ENCODE measurements at places on chromosomes 5 and 9.

- no peak for DNase-seq
Observed at GRCh38 chr5:160843240-160843639, 8.8 kb downstream of the ATP10B start.

DNA sequence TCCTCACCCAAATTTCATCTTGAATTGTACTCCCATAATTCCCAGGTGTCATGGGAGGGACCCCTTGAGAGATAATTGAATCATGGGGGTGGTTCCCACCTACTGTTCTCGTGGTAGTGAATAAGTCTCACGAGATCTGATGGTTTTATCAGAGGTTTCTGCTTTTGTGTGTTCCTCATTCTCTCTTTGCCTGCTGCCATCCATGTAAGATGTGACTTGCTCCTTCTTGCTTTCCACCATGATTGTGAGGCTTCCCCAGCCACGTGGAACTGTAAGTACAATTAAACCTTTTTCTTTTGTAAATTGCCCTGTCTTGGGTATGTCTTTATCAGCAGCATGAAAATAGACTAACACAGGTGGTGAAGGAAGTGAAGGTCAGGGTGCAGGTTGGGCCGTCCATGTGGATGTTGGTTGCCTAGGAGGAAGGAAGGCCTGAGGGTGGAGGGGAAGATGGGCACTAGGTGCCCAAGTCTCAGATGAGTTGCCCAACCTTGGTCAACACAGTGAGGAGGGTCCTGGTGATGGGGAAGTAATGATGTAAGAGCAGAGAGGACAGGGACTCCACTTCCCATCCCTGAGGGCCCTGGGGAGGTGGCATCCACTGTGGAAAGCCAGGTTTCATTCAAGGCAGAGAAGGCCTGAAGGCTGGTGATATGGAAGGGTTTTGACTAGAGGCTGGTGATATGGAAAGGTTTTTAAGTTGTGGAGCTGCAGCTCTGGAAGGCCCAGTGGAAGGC lies 92.6 kb downstream of the HSPA4 start:
- no peak for DNase-seq

- DNase-seq: peak; percentile 57
Observed at GRCh38 chr9:133103183-133103986, 17.7 kb downstream of the RALGDS start.

- no peak for DNase-seq
Observed at GRCh38 chr5:150406103-150406722, 6.5 kb downstream of the CD74 start.

DNA sequence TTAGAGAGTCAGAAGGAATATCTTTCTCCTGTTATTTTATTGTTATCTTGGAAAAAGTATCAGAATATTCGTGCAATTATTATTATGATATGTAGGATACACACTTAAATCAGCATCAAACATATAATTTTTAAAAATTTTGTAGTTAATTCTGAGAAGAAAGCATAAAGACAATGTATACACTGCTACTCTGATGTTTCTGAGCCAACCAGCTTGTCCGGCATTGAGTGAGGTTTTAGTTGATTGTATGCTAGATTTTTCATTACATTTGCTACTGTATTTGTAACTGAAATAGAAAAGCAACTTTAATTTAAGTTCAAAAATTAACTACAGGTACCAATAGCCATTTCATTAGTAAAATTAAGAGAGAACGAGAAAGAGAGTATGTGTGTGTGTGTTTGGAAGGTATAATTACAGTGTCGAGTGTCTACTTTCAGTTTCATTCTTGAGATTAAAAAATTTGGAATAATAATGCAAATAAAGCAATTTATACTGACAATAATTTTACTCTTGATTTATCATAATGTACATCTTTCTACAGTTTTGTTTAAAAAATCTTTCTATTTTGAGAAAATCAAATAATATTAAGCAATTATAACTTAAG lies 160.4 kb upstream of the CDH12 start:
- no peak for DNase-seq

GRCh38 chr9:90956026-90956810 lies 154.6 kb downstream of the SYK start:
- DNase-seq: no peak

GRCh38 chr5:67366276-67366675 lies 169.7 kb upstream of the CD180 start:
- DNase-seq: no peak

DNA sequence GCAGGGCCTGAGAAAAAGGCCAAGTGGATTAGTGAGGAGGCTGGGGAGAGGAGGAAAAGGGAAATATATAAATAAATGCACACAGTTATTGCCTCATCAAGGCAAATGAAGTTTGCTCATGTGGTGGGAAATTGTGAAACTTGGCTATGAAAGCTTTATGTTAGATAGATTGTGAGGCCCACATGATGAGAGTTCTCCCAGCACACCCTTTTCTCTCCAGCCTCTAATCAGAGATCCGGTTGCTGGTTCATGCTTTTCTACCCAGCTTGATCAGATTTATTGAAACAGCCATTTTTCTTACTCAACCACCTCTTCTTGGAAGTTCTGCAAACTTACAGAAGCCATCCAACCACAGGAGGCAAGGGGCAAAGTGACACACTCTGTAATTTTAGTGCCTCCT lies 125.8 kb upstream of the KLF4 start:
- no peak for DNase-seq

GRCh38 chr9:72984991-72985390 lies 32.1 kb upstream of the ALDH1A1 start:
- DNase-seq: no peak

DNA sequence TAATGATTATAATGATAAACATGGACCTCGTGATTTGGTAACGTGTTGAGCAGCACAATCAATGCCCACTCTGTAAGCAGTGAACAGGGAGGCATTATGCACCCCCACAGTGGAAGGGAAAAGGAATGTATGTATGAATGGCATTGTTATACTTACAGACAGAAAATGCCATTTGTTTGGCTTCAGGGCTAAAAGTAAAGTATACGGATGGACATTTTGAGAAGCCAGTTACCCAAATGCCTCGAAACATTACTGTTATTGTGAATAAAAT lies 260.2 kb upstream of the PPP1R2B start:
- DNase-seq: no peak

- DNase-seq: no peak
Observed at GRCh38 chr5:54243483-54244080, 66.8 kb downstream of the ARL15 start.

GRCh38 chr9:94014920-94015319 lies 59.8 kb upstream of the BARX1 start:
- DNase-seq: no peak

GRCh38 chr9:35604578-35605350 lies at the start of gene TESK1:
TESK1 (plus strand) TSS chr9:35605262; CDS start chr9:35605620, 358 bp downstream.
- DNase-seq: peak; percentile 88

- no peak for DNase-seq
Observed at GRCh38 chr9:117555964-117556629, 141.2 kb upstream of the ASTN2 start.

GRCh38 chr9:72586388-72587130 lies 65.2 kb downstream of the TMC1 start:
- DNase-seq: peak; percentile 59

DNA sequence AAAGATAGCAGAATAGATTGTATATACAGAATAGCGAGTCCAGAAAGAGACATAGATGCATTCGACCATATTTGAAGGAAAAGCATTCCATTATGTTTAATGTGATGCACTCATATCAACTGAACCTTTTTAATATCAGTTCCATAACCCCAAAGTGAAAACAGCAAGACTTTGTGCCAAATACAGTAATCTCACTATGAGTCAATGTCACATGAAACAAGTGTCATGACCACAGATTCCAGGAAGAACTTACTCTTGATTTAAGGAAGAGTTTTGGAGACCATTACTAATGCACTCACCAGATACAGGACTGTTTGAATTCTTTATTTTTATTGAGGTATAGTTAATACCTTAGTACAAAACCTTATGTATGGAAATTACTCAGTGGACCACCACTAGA lies 220.5 kb downstream of the SH3GL2 start:
- no peak for DNase-seq

DNA sequence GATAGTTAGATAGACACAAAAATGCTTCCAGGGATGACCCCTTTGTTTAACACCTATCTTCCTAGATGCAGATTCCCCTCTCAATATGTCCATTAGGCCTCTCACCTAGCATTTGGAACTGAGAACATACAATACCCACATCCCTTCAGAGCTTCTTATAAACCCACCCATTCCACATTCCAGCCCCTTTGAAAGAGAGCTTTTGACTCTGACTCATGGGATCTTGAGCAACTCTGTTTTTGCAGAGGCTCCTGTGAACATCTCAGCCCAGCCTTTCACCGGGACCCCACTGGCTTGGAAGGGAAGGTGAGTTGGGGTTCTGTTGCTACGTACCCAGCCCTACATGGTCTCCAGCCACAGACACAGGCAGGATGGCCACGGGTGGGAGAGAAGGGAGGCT lies 195.5 kb downstream of the FRMD3 start:
- DNase-seq: no peak

- no peak for DNase-seq
Observed at GRCh38 chr5:170277867-170278281, 19.7 kb downstream of the LCP2 start.

- DNase-seq: no peak
Observed at GRCh38 chr5:33474931-33475499, 34.2 kb downstream of the TARS1 start.

DNA sequence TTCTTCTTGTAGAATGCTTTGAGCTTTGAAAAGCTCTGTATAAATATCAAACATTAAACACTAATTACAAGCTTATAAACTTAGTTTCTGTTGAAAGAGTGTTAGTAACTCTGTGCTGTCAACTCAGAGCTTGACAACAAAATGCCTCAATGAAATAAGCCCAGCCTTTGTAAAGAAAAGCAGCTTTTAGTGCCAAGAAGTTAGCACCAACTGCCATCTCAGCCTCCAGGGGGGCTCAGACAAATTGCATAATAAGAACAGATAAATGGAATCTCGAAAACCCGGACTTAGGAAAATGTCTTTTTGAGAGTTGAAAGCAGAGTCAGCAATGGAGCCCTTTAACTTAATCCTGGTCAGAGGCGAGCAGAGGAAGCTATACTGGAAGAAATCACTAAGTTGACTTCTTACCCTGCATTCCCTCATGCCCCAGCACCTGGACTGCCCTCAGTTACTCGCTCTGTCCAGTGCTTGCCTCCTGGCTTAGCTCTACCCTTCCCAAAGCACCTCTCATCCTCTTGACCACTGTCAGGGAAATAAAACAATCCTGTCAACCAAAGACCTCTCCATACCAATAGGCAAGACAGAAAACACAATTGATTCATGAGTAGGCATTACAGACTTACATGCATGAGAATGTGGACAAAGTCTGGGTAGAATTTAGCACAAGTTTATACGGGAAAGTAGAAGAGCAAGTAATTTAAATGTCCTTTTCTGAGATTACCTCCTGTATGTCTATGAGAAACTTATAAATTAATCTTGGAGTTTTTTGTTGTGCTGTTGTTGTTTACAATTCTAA lies 352.7 kb downstream of the ZNF608 start:
- DNase-seq: no peak

DNA sequence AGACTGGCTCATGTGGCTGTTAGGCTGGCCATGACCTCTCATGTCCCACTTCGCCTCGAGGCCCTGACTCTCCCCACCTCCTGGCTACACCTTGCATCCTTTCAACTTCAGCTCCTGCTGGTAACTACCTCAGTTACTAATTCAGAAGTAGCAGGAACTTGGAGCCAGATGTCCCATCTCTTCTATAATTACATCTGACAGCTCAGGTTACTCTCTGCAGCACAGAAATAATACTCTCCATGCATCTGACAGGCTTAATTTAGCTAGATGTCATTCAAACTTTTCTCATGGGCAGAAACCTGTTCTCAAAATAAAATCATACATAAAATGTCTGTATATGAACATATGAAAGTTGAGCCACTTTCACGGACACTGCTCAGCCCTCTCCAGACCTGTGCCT lies 92.2 kb upstream of the IL33 start:
- no peak for DNase-seq

DNA sequence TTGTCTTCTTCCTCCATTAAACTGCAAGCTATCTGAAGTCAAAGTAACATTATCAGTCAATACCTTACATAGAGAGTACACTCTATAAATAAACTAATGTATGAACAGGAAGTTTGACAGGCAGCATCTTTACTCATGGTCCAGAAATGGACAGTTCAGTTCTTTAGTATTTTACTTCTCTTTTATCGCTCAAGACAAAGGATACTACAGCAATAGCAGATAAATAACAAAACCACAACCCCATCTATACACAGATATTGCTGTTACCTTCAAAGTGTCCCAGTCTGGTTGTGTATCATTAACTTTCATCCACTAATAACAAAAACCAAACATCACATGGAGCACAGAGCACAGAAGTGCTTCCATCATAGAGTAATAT lies 46.4 kb downstream of the SEMA5A start:
- DNase-seq: no peak

- DNase-seq: no peak
Observed at GRCh38 chr5:146475190-146475780, 28.2 kb downstream of the TCERG1 start.

DNA sequence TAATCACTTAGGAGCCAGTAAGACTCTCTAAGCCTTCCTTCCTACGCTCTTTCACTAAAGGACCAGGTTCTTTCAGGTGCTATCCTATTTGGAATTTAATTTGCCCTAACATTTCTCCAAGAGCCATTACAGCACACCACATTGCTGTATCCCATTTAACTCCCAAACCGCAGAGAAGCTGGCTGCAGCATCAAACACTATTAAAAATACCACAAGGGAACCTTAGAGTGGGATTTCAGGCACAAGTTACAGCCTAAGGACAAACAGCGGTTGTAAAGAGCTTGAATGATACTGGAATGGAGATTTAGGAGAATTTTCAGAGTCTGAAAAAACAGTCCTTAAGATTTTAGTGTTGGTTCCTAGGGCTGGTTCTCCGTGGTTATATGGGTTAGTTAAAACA lies 566.4 kb downstream of the RAB3C start:
- DNase-seq: no peak

DNA sequence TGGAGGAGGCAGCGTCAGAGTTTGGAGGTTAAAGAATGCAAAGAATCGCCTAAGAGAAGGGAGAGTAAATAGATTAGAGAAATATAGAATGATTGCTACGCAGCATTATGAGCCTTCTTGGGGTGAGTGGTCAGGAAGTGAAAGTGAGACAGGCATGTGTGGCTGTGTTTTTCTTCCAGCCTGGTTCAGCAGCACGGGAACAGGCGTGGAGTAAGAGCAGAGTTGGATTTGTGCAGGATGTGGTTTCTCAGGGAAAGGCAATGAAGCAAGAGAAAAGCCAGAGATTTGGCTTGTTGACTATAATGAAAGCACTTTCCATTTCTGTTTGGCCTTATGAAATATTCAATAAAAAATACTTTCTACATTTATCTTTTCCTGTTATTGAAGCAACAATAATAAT lies 34.3 kb upstream of the FRMD3 start:
- no peak for DNase-seq

DNA sequence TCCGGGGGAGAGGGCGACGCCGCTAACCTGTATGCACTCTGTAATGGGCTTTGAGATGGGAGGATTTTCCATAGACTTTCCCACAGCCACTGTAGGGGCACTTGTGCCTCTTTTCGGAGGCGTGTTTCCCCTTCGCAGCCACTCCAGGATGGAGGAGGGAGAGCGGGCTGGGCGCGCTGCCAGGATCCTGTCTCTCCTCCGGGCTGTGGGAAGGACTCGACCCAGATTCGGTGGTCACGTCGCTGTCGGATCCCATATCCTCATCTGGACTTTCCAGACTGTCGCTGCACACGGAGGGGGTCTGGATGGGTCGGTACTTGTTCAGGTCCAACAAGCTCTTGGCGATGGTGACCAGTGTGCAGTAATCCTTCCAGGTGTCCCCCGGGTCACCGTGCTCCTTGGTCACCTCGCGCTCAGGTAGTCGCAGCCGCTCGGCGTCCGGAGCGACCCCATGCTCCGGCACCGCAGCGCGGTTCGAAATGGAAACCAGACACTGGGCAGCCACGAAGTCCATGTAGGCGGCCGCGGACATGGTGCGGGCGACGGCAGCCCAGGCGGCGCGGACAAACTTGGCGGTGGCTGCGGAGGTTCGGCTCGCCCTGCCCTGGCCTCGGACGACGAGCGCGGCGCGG lies 1.5 kb downstream of the KLF9 start:
- peak; percentile 92 for DNase-seq
